NCI-H187 treated with DMSO at 0.1 percent for 48 hours (cell line): ENCODE measurements at places on chromosomes 7 and 10.

- no peak for DNase-seq
Observed at GRCh38 chr10:35561715-35562114, 43.4 kb upstream of the GJD4 start.

GRCh38 chr7:74173074-74173473 is 1.1 kb upstream of the EIF4H start:
- no peak for DNase-seq

DNA sequence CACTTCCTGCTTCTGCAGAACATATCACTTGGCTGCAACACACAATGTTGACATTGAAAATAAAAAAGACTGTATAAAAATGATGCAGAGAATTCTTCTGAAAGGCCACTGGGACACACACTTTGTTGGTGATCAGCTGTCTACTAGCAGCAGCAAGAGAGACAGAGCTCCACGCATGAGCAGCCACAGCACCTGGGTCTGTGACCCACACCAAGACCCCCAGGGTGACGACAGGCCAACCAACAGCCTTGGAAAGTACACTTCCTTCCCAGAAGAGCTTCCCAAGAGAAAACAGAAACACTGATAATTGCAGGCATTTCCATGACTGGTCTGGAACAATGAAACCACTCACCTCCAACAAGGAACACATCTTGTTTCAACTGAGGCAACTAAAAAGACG is 239.0 kb downstream of the DIP2C start:
- no peak for DNase-seq

GRCh38 chr7:91883676-91884362 is 3.3 kb upstream of the MTERF1 start:
- DNase-seq: no peak

DNA sequence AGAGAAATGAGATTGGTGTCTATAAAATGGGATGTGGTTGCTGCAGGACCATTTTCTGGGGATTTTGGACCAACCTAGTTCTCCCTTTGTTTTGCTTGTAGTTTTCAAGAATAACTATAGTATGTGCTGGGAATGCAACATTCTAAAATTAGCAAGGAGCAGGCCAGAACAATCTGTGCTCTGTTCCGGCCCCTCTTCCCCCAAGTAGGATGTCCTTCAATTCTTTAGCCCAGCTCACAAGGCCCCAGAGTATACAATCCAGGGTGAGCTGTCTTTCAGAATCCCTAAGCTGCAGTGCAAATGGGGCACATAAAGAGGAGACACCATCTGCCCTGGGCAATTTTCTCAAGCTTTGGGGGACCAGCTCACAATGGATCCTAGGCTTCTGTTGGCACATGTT is 809.1 kb downstream of the TNS3 start:
- DNase-seq: no peak

- no peak for DNase-seq
Observed at GRCh38 chr10:71501402-71501801, 104.7 kb downstream of the CDH23 start.

DNA sequence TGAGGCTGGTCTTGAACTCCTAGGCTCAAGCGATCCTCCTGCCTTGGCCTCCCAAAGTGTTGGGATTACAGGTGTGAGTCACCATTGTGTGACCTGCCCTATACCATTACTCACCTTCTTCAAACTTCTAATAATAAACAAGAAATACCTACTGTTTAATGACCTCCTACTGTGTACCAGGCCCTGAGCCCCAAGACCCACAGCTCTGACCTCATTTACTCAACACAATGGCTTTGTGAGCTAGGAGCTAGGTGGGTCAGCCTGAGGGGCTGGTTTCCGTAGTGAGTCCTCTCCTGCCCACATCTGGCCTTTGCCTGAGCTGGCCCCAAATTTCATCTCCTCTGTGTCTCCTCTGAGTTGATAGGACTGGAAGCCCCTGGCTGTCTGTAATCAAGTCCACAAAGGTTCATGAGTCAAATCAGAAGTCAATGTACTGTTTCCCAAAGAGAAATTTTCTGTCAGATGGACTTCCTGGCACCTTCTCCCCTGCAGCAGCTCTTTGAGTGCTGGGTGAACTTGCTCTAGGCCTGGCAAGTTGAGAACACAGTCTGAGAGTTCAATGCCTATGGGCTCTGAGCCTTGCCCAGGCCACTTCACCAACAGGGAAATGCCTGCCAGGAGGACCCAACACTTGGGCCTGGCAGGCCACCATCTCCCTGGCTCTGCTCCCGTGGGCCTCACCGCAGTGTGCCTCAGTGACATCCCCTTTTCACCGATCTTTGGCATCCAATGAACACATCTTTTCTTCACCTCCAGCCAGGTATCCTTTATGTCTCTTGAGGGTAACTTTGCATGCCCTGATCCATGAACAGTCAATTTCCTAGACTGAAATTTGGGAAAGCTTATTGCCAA is 24.0 kb downstream of the NEURL1 start:
- DNase-seq: no peak

DNA sequence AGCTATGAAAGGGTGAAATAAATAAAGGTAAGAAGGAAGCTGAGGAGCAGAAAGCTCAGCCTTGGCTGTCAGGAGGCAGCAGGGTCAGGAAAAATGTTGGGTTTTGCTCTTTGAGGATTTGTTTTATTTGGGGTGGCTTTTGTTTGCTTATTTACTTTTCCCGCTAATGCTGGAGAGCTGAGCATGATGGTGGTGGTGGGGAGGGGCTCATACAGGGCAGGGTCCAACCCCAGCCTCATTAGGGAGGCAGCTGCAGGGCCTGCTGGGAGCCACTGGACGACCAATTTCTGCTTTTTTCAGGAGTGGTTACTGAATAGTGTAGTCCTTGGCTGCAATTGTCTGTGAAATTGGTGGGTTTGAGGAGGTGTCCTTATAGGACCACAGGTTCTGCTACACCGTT is 36.3 kb downstream of the CCM2 start:
- DNase-seq: no peak

DNA sequence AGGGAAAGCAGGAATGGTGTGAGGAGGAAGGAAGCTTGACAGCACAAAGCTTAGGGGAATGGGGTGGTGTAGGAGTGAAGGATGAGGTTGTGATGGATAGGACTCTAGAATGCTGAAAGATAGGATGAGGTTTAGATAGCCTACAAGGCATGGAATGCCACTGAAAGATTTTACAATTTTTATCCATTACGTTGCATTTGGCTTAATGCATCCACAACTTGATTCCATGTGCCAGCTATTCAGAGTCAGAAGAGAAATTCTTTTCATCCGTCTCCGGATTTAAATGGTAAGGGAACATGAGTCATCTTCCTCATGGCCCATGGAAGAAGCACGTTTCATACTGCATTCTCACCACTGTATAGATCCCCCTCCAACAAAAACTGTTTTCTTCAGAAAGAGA is 212.4 kb upstream of the BMPER start:
- no peak for DNase-seq

DNA sequence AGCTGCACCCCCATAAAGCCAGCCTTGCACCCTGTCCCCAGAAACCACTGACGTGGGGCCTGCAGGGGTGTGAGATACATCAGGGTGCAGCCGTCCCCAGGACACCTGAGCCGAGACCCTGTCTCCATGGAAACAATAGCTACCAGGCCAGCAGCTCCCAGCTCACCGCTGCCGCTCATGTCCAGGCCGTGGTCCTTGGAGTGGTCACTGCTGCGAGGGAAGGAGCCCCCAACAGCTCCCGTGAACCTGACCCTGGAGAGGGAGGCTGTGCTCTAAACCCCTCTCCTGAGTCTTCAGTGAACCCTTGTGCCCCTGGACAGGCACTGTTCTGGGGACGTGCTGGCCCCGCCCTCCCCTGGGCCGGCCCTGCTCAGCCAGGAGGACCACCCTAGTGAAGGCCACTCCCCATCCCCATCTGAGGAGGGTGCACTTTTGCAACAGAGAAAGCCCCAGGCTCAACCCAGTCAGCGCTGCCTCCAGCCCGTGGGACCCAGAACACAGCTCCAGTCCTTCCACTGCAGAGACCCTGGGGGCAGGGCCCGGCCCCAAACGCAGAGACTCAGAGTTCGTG is 19.6 kb upstream of the INPP5A start:
- no peak for DNase-seq

DNA sequence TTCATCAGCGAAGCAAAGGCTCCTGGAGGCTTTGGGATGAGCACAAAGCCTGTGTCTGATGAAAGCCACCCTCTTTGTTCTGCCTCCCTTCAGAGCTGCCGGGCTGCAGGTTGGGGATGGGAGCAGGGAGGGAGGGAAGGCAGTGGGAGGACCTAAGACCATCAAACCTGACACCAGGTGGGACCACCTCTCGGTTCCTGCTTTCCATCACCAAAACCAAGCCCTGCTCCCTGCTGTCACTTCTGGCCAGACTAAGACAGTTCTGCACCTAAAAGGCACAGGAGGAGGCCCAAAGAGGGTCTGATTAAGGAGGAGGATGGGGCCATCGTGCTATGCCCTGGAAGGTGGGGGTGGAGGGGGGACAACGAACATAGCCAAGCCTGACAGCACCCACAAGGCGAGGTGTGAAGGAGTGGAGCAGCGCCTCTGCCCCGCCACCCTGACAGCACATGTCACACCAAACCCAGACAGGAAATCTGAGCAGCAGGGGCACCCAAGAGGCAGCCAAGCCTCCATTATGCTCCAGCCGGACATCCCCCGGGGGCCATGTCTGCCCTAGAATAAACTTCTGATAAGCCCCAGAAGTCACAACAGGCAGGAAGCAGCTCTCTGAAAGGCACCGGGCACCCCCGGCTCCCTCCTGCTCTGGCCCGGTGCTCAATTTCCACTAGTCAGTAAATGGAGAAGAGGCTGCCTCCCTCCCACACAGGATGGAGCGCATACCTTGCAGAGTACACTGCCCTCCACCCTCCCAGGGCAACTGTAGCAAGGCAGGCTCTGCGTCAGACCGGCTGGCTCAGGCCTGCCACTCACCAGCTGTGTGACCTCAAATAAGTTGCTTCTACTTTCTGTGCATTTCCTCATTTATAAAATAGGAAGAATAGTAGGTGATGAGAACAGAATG is 48.9 kb downstream of the DLG5 start:
- no peak for DNase-seq

- no peak for DNase-seq
Observed at GRCh38 chr10:129410688-129411392, 56.2 kb upstream of the MGMT start.

DNA sequence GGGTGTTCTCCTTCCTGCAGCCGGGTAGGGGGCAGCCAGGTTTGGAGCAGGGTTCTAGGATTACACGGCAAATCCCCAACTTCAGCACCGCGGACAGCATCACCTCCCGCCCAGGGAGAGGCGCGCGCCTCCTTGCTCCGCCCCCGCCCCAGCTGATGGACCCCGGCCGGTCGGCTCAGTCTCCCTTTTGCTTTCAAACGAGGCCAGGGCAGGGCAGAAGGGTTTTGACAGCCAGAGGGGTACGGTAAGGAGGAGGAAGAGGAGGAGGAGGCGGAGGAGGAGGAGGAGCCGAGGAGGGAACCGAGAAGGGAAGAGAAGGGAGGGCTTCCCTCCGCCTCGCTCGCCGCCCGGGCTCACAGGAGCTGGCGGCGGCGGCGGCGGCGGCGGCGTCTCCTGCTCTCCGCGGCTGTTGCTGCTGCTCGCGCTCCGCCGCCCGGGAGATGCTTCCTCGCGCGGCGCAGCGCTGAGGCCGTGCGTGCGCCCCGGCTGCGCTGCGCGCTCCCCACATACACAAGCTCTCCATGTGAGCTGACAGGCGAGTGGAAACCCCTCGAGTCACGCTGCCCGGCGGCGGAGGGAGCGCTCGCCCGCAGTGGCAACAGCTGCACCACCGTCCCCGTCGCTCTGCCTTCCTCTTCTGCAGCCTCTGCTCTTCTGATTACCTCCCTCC is 615 bp upstream of the CNTNAP2 start:
- DNase-seq: no peak

DNA sequence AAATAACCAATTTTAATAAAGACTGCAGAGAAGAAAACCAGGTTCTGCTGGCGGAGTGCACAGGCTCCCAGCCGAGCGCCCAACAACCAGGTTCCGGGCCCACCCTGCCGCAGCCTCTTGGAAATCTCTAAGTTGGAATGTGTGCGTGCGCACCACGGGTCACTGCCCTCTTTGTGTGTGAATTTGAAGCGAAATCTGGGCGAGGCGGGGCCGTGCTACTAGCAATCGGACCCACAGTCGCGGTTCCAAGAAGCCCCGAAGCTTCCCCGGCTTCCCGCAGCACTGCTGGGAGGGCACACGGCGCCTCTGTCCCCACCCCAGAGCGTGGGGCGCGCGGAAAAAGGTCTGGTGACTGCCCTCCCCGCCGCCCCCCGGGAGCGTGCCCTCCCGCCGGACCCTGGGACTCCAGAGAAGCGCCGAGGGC is 666 bp upstream of the MAP3K8 start:
- no peak for DNase-seq

DNA sequence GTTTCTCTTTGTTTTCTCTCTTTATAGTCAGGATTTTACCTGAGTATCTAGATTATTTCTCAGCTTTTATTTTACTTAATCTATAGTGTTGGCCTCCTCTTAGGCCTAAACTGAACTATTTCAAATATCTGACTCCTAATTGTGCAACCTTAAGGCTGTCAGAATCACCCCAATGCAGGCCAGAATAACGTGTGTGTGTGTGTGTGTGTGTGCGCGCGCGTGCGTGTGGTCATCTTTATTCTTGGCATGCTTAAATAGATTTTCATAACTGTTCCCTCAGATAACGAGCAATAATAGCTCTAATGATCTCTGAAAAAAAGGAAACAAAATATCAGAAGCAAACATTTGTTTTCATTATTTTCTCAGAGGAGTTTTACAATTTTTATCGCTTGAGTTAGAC is 92.4 kb downstream of the PCDH15 start:
- no peak for DNase-seq

GRCh38 chr10:11616021-11616420 is 4.6 kb upstream of the USP6NL start:
- DNase-seq: no peak

GRCh38 chr7:33886149-33886623 is 19.2 kb upstream of the BMPER start:
- no peak for DNase-seq

GRCh38 chr10:71266147-71266917 is 52.7 kb upstream of the SLC29A3 start:
- no peak for DNase-seq

DNA sequence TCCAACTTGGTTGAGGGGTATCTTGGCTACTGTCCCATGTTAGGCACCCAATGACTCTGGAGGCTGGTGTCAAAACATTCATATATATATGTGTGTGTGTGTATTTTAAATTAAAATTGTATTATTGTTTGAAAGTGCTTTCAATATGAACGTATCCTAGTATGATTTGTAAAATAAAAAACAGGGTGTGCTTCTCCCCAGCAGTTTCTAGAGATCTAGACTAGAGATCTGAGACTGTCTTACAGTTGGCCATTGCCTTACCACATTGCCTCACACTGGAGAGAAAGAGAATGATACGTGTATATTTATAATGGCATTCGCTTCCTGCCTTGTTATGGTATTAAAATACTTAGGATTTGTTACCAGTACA is 1.2 kb downstream of the BAG3 start:
- no peak for DNase-seq

DNA sequence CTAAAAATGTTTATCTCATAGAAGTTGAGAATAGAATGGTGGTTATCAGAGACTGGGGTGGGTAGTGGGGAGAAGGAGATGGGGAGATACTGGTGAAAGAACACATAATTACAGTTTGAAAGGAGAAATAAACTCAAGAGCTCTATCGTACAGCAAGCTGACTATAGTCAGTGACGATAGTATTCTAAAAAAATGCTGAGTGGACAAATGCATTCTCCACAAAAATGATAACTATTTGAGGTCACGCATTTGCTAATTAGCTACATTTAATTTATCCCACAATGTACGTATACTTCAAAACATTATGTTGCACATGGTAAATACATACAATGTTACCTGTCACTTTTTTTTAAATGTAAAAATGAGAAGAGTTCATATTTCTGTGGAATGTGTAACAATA is 507.7 kb downstream of the CALN1 start:
- DNase-seq: no peak
